ENCODE measurements at places on chromosomes 6 and 20. TPM values are rescaled to one million over a fixed set of nuclear protein-coding genes. Genes with fewer than 3 reads are reported as not detected.

DNA sequence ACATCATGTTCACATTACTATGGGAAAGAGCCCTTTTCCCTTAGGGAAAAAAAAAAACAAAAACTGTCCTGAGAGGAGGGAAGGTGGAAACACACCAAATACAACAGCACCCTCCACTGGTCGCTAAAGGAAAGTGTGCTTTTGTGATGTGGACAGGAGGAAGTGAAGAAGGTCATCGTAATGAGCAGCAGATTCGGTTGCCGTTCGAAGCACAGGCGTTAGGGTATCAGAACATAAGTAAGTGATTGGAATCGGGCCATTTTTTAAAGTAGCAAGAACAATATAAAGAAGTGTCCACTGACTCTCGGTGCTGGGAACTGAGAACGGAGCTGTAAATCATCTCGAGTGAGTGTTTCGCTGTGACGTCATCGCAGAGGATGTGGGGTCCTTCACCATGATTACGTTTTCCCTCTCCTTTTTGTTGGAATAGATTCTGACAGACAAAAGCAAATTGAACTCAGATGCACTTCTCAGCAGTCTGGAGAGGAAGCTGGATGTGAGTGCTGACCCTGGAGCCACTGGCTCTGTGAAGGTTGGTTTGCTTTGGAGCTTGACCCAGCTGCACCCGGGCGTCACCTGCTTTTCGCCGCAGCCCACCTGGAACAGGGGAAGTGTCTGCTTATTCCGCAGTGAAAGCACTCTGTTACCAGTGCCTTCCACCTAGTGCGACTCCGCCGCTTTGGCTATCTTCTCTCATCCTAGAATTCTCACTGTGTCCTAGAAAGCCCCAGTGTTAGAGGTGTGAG lies 203.6 kb upstream of the GMDS start:
- no peak for DNase-seq

DNA sequence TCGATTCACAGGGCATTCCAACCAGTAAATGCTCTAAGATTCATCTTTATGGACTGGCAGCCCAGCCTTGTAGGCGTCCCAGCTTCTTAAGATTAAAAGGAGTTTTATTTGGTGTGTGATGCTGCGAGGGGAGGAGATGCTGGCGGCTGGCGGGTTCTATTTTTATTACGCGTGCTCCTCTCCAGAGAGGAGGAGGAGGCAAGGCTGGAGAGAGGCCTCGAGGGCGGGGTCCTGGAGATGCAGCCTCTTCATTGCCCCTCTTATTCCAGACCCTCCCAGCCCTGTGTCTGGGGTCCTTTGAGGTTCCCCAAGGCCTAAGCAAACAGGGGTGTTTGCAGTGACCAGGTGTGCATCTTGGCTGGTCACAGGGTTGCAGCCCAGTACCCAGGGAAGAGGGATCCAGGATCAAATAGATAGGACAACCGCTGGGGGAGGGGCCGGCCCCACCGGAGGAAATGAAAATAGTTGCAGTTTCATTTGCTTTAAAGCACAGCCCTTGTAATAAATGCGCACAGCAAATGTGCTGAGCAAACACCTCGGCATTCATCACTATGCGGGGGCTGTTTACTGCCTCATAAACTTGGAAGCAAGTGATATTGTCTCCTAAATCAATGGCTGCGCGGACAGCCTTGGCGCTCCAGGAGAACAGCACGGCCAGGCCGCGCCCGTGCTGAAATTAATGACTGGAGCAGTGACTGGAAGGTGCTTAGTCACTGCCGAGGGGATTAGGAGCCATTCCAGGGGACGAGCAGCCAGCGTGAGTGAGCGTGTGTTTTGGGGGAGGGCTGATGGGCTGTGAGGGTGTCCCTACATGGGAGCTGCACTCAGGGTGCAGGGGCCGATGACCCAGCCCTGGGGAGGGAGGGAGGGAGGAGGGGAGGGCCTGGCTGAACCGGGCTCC lies 83.0 kb downstream of the TMEM242 start:
- DNase-seq: no peak

BNIP5 gene
- total RNA-seq: not detected

- no peak for DNase-seq
These were observed 15.0 kb downstream of the MBOAT1 start for GRCh38 chr6:20197251-20197650.

CLVS2 gene
- total RNA-seq: under 0.01 TPM

EIF6 gene
- total RNA-seq: 240 TPM

GRCh38 chr6:12007887-12008286 lies 4.2 kb upstream of the HIVEP1 start:
- DNase-seq: no peak

DNA sequence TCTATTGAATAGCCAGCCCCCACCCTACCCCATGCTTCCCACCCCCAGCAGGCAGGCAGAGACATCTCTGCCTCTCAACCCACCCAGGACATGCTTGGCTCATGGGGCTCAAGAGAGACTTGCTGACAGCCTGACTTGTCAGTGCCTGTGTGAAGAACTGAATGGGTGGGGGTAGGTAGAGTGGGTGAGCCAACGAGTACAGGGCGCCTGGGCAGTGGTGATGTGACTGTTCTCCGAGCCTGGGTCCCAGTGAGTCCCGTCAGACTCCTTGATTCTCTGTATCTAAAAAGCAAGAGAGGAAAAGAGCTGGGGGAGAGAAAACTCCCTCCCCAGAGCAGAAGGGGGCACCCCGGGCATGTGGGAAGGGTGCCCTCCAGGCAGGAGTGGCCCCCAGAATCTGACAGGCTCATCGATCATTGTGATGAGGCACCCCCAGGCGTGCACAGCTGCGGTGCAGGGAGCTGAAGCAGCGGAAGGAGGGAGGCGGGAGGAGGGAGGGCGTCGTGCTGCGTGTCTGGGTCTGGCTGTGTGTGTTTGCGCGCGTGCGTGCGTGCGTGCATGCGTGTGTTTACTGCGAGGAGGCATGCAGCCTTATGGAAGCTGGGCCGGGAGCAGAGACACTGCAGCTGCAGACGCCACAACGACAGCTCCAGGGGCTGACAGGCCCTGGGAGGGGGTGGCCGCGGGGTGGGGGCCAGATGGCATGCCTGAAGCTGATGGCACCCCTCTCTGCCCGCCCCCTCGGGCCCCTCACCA lies 40.2 kb downstream of the FOXP4 start:
- DNase-seq: no peak

GGTLC1 gene
- not detected for total RNA-seq

DNA sequence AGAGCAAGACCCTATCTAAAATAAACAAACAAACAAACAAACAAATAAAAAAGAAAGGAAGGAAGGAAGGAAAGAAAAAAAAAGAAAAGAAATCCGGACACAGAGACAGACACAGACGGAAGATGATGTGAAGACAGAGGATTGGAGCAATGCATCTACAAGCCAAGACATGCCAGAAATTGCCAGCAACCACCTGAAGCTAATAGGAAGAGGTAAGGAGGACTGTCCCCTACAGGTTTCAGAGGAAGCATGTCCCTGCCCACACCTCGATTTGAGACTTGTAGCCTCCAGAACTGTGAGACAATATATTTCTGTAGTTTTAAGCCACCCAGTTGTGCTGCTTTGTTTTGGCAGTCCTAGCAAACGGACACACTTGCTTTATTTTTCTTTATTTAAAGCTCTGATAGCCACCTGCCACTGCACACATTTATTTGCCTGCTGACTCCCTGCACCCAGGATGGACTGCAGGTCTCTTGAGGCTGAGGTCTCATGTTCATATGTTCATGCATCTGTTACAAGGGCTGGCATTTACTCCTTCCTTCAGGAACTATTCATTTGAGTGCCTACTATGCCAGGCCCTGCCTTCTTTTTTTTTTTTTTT lies 20.7 kb upstream of the ZMYND8 start:
- DNase-seq: no peak

PSORS1C2 gene
- total RNA-seq: 0.91 TPM

TTBK1 gene
- total RNA-seq: not detected

DNA sequence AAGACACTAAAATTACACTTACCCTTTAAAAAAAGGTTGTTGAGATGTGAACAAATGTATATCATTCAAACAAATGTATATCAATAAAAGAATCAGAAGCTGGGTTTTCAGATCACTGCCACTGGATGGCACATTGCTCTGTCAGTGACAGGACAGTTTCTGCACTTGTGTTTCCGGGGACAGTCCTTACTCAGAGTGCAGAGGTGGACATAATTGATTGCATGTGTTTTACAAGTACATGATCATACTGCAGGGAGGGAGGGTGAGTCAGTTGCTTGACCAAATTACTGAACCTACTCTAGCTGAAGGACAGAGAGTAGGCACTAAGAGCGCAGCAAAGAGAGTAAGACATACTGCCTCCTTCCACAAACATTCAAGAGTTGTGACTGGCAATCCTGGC lies 302.3 kb downstream of the TENT5A start:
- no peak for DNase-seq

- DNase-seq: no peak
These were observed 16.5 kb downstream of the ELOVL2 start for GRCh38 chr6:11027565-11028110.

DNA sequence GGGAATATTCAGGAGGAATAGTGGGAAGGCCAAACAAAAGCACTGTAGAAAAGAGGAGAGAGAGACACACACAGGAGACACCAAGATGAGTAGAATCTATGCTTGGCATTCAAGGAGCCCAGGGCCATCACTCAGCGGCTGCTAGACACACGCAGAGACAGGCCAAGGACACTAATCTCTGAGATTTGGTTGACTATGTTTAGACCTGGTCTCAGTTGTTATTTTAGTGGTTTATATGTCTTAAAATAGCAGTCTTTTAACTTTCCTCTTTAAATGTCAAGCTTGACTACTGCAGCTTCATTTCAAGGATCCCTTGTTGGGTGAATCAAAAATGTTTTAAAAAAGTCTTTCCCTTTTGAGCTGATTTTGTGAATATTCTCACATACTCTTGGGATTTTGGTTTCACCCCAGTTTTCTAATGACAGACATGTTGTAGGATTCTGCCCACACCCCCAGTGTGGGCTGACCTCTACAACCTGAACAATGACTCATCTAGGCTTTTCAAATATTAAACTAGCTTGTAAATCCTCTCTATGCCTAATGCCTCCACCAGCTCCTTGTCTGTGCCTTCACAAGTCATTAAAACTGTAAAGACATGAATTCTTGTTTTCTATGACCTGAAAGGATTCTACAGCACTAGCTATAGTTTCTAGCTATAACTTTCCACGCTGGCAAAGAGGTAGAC lies 142.7 kb upstream of the EXOC2 start:
- DNase-seq: no peak
